Pancreas (tissue), 10 donors: ENCODE measurements at places on chromosomes 5 and 9.

DNA sequence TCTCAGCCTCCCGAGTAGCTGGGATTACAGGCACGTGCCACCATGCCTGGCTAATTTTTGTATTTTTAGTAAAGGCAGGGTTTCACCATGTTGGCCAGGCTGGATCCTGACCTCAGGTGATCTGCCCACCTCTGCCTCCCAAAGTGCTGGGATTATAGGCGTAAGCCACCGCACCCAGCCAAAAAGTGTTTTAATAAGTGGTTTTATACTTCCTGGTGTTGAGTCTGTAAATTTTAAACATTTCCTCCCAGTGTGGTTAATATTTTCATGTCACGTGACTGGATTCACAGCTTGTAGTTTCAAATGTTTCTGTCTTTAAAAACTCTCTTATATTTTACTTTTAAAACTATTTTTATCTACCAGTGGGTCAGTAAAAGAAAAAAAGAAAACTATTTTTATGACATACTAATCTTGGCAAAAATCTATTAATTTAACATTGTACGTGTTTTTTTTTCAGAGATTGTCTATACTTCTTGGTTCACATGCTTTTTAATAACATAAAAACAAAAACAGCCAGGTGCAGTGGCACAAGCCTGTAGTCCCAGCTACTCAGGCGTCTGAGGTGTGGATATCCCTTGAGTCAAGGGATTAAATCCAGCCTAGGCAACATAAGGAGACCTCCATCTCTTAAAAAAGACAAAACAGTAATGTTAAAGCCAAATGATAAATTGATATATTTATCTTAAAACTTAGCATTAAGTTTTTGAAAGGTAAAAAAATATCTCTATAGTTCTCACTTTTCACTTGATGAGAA, 117.1 kb downstream of the DMXL1 start:
- no peak for DNase-seq

DNA sequence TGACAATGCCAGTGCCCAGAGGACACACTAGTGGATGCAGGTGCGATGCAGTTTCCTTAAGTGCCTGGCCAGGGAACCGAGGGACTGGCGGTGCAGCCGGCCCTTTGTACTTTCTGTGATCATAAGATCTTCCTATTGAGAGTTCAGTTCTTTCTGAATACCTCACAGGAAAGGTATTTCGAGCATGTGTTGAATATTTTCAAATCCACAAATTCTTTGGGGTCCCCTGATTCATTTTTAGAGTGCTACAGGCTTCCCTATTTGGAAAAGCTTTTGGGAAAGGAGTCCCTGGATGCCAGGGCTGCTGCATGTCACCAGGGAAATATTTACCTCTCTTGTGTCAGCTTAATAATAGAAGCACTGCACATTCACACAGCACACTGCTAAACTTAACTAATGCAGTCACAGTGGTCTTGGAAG, 281.5 kb downstream of the GADD45G start:
- no peak for DNase-seq

DNA sequence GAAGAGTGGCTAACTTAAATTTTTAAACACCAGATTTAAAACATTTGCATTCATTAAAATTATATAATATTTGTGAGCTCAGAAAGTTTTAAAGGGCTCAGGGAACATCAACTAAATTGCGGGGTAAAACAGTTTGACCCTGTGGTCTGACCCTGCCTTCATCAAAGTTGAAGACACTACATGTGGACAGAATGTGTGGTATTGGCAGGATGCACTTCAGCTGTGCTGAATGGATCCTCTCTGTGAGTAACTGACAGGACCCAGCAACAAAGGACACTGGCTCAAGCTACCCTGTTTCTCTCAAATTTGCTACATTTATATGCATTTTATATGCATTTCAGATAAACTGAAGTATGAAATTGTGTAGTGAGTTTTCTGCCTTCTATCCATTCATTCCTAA, 288.5 kb downstream of the ZNF608 start:
- DNase-seq = no peak

DNA sequence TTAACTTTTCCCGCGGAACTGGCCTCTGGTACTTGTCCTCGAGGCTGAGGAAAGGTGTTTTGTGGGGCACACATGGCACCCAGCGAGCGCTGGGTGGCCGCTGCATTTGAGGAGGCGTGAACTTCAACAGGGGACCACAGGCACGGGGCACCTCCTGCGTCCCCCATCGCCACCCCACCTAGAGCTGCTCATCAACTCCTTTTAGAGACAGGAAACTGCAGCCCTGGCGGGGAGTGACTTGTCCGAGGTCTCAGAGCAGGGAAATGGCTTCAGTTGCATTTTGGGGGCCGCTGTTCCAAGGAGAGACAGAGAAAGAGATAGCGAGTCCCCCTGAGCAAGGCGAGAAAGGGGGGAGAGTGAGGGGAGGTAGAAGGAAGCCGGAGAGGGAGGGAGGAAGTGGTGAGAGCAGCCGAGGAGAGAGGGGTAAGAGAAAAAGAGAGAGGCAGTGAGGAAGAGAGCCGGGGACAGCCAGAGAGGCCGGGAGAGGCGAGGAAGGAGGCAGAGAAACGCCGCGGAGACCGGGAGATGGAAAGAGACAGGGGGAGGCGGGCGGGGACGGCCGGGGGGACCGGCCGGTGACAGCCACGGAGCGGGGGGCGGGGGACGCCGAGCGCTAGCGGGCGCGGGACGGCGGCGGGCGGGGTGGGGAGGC, 12.5 kb upstream of the LHX2 start:
- DNase-seq = no peak

- peak; percentile 74 for DNase-seq
These were observed 353 bp downstream of the ACSL6 start for GRCh38 chr5:132010989-132011621.
